GM03348 (cell line): ENCODE measurements at places on chromosomes 5 and 9.

GRCh38 chr9:135038826-135039225 lies 48.6 kb upstream of the OLFM1 start:
- no peak for DNase-seq

DNA sequence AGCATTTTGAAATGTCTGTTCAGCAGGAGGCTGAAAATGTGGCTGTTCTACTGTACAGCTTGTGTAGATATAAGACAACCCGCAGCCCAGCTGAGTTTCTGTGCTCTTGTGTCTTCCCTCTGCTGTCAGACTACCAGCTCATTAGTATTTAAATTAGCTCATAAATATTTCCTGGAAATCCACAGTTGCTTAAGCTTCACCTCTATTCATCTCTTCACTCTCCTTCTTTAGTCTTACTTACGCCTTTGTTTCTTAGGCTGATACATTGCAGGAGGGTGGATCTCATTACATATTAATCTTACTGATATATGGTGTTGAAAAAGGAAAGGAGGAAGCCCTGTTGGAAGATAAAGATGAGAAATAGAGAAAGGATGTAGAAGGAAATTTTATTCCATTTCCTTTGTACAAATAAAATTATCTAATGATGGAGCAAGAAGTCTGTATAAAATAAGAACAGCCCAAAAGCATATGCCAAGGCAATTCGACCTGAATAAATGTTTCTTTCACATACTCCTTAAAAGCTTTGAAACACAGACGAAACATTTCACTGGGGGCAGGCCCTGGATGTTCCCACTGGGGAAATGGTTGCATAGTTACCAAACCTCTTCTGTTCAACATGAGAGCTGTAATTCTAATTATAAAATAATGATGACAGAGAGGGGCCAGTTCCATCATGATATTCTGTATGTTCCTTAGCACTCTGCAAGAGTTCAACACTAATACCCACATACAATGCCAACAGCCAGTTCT lies 111.8 kb upstream of the APC start:
- no peak for DNase-seq

- no peak for DNase-seq
These were observed 91.5 kb downstream of the GHR start for GRCh38 chr5:42514754-42515153.

DNA sequence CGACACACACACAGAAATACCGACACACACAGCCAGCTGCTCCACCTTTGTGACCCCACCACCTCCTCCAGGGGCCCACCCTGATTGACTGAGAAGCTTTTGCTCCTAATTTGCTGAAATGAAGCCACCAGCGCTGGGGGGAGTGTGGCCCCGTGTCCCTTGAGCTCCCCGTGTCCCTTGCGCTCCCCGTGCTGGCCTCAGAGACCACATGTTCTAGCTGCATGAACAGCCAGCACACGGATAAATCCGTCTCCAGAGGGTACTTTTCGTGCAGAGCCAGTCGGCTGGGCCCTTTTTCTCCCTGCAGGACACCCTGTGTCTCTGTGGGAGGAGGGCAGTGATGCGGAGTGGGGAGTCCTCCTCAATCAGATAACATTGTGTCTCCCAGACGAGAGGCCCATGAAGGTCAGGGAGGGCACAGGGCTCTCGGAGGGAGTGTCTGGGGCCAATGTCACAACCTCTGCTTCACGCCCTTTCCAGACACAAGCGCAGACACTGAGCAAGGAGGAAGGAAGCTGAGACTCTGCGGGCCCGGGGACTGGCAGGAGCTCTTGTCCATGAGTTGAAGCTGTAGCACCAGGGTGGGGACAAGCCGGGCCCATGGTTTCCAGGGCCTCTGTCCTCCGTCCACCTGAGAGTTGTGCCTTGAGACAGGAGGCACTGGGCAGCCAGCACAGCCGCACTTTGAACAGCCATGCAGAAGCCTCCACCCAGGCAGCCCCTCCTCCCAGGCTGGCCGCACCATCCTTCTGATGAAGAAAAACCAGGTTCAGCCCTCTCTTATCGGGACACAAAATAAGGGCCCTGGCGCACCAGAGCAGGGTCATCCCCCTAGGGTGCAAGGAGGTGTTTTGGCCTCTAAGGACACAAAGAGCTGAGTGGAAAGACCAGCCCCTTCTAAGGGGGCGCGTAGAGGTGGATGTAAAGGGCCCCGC lies 36.4 kb upstream of the SLC6A19 start:
- DNase-seq, result no peak

GRCh38 chr9:87119328-87119881 lies 172.1 kb upstream of the GAS1 start:
- peak; percentile 66 for DNase-seq
